ENCODE measurements at places on chromosomes 16 and 17.

DNA sequence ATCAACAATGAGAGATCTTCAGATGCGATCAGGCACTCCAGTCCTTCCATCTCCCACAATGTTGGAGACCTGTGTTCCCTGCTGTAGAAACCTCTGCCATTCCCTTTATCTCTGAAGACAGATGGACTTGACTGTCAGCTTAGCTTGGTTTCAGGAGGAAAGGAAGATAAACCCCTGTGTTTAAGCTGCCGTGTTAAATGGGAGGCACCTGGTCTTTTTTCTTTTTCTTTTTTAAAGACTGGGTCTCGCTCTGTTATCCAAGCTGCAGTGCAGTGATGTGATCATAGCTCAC, 63.1 kb downstream of the USP22 start:
- DNase-seq = no peak

DNA sequence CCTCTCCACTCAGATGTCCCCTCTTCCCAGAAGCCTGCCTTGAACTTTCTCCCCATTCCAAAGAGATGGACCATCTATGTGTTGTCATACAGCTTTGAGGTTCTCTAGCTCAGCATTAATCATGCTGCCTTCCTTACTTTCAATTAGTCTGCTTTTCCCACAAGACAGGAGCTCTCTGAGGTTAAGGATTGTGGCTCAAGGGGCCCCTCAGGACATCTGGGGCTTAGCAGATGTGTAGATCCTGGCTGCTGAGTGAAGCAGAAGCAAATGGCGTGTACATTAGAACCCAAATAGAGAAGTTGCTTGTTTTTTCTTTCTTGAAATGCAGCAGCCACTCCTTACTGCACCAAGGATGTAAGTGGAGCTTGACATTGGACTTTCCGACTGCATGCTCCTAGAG, 330.5 kb upstream of the TNRC6C start:
- DNase-seq = no peak

DNA sequence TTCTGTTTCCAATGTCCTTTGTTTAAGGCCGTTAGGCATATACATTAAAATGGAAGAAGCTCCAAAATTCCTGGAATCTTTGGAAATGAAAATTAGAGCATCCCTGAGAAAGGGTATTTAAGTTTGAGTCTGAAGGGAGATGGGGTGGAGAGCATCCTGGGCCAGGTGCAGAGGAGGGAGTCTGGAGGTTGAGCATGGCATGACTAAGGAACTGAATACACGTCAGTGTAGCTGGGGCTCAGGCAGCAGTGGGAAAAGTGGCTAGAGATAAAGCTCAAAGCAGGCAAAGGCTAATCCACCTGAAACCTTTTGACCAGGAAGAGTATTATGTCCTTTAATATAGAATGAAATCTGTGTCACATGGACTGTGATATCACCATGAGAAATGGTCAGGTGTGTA, 669.0 kb upstream of the RBFOX1 start:
- no peak for DNase-seq

DNA sequence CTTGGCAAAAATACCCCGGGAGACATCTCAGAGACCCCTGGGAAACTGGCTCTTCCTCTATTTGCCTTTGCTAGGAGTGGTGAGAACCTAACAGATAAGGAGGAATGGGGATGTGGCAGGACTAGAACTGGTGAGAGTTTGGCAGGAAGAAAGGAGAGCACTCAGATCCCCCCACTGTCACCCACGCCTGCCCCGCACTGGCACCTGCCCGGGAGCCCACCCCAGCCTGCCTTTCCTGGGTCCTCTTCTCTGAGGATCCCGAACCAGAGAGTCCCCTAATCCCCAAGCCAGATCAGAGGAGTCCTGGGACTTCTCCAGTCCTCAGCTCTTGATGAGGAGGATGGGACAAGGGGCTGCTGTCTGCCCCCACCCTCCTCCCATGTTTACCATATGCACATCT, 3.7 kb downstream of the KCNH6 start:
- DNase-seq = no peak

DNA sequence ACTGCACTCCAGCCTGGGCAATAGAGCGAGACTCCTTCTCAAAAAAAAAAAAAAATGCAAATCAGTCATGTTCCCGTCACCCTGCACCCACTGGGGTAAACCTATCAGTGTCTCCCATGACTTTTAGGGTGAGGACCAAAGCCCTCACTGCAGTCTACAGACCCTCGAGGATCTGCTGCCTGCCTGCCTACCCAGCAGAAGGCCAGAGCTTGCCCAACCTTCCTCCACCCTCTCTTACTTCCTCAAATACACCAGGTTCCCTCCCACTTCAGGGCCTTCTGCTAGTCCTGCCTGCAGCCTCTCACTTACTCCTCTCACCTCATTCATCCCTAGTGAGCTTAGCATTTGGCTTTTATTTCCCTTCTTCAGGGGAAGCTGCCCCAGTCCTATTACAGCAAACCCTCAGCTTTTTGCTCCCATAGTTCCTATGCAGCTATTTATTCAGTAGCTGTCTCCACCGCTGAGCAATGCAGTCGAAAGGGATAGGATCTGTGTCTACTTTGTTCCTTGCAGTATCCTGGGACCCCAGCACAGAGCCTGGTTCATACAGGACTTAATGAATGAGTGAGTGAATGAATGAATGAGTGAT, 17.8 kb upstream of the TOB1 start:
- no peak for DNase-seq
